ENCODE measurements at places on chromosomes 6 and 20.

GRCh38 chr6:118317581-118318563 is 230.2 kb upstream of the PLN start:
- H3K36me3 ChIP-seq = no peaks in the 10 kb centered on the region
- H3K27me3 ChIP-seq = no peaks in the 10 kb centered on the region

DNA sequence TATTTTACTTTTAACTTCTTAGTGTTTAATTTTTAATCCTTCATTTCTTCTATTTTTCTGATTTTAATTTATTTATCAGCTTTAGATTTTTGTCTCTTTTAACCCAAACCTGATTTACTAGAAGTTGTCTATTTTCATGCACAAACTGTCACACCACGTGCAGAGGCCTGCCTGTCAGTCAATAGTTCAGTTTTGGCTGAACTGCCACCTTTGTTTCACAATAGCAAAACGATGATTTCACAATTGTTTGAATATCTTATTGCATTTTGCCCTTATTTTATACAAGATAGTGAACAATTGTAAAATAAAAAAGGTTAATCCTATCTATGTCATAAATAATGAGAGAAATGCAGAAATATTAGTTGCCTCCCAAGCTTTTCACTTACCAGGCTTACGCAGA is 24.0 kb upstream of the PPP1R3G start:
- DNase-seq = no peak
- no peaks in the 10 kb centered on the region for H3K4me1 ChIP-seq
- no peaks in the 10 kb centered on the region for H3K27me3 ChIP-seq
- no peak overlapping the region for H3K4me3 ChIP-seq

- no peak overlapping the region for H3K4me3 ChIP-seq
- no peaks in the 10 kb centered on the region for H3K36me3 ChIP-seq
- DNase-seq = no peak
These were observed 104.7 kb downstream of the AIG1 start for GRCh38 chr6:143165315-143165855.

DNA sequence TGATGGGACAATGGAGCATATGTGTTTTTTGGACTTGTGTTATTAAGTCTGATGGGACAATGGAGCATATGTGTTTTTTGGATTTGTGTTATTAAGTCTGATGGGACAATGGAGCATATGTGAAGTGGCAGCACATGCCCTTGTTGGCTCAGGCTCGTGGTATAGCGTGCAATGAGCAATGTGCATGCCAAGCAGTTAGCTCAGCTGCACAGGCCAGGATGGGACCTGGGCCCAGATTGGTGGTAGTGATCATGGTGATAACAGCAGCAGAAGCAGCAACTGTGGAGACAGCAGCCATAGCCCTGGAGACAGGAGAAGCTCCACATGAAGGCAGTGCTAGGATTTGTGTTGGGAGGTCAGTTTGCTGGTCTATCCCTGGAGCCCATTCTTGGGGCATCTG is 61.1 kb downstream of the IL20RA start:
- no peak overlapping the region for H3K27ac ChIP-seq
- no peak for DNase-seq
- peaks cover 12% of the 10 kb centered on the region for H3K27me3 ChIP-seq
- no peak overlapping the region for H3K4me3 ChIP-seq
- H3K36me3 ChIP-seq = no peaks in the 10 kb centered on the region

Measured in astrocyte (in vitro differentiated cells and primary cell).